ENCODE measurements at places on chromosomes 11 and 22.

GRCh38 chr22:24028533-24028932 lies 17.4 kb downstream of the CABIN1 start:
- DNase-seq = no peak

GRCh38 chr11:47280099-47280498 lies 10.2 kb downstream of the MADD start:
- DNase-seq = no peak

- DNase-seq = no peak
Measured at GRCh38 chr11:120208777-120209176, 2.1 kb upstream of the OAF start.

- DNase-seq = peak; percentile 67
Measured at GRCh38 chr11:118911880-118912741, 13.6 kb downstream of the BCL9L start.

DNA sequence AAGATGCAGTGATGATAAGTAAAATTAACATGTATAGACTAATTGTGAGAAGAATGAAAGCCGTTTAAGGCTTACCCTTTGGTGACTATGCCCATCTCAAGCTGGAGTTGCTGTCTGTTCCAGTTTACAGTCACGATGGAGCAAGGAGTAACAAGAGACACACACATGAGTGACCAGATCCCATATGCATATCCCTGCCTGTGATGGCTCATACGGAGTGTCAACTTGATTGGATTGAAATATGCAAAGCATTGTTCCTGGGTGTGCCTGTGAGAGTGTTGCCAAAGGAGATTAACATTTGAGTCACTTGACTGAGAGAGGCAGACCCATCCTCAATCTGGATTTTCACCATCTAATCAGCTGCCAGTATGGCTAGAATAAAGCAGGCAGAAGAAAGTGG lies 786.8 kb downstream of the FAM181B start:
- no peak for DNase-seq

GRCh38 chr11:119699227-119699626 lies 29.8 kb downstream of the NECTIN1 start:
- peak; percentile 45 for DNase-seq

GRCh38 chr22:37643225-37643847 lies 3.9 kb downstream of the SH3BP1 start:
- DNase-seq = peak; percentile 86

GRCh38 chr22:26894766-26895485 lies 237.5 kb downstream of the MIAT start:
- DNase-seq = peak; percentile 53

GRCh38 chr11:44157019-44157418 lies 61.5 kb downstream of the EXT2 start:
- DNase-seq = no peak
